ENCODE measurements at places on chromosomes 7 and 10.

DNA sequence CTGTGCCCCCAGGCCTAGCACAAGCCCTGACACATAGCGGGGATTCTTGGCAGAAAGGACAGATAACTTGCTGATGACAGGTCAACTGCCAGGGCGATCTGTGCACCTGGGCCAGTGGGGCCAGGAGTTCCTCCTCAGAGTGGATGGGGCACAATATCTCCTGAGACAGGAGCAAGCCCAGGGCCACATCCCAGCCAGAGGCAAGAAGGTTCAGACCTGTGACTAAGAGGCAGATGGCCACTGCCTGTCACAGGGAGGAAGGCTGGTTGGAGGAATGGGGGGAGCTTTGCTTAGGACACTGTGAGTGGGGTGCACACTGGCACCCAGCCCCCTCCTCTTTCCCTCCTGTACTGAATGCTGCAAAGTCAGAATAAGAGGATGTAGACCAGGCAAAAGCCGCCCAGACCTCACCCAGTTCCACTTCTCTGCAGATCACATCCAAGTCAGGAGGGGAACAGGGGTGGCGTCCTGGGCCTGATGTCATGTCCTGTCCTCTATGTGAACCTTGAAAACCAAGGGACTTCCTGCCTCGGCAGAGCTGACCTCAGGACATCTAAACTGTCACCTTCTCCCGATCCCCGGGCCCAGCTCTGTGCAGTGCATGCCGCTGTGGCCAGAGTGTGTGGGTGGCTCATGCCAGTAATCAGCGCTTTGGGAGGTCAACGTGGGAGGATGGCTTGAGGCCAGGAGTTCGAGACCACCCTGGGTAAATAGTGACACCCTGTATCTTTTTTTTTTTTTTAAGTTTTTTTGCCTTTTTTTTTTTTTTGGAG, 1.3 kb downstream of the GUSB start:
- DNase-seq = peak; percentile 94

- peak; percentile 43 for DNase-seq
These were observed 51.2 kb downstream of the PDK4 start for GRCh38 chr7:95545007-95545615.

DNA sequence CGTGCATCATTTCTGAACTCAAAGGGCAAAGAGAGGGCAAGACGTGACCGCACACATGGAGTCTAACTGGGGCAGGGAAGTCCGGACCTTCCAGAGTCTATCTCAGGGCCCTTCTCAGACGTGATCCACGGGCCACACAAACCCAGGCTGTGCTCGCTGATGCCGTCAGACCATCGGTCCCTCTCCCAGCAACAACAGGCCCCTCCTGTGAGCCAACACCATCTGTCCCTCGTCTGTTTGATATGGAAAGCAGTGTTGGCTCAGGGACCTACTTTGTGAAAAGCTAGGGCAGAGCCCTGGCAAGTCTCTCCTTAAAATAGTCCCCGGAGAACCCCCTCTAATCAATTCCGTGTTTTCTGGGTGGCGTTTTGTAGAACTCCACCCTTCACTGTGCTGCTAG, 208.8 kb downstream of the TCERG1L start:
- DNase-seq = no peak

DNA sequence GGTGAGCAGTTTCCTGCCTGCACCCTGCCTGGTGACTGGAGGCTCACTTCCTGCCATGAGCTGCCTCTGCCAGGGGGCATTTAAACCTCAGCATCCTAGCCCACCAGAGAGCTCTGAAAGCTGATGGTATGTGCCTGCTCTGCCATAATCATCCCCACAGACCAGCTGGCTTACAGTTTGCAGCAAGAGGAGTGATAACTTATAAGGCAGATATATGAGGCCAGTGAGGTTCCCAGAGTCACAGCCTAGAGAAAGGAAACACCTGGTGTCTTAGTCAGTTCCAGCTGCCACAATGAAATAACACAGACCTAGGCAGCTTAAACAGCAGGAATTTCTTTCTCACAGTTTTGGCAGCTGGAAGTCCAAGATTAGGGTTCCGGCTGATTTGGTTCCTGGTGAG, 232.0 kb downstream of the PAXIP1 start:
- no peak for DNase-seq

DNA sequence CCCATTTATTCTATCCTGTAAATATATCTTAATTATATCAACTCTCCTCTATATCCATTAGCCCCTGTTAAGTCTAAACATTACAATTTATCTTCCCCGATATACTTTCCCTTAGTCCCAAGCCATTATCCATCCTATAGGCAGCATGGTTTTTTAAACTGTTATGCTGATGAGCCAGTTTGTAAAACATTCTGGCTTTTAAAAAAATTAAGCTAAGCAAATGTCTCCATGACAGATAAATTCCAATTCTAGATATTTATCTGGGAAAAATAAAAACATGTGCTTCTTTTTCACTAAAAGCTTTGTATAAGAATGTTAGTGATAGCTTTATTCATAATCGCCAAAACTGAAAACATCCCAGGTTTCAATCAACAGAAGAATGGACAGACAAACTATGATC, 183.2 kb upstream of the GNAI1 start:
- DNase-seq = no peak
